Spinal cord (tissue), 10 donors: ENCODE measurements at places on chromosomes 4 and X. TPM values are rescaled to one million over a fixed set of nuclear protein-coding genes. Genes with fewer than 3 reads are reported as not detected.

Gene MAML3
- polyA plus RNA-seq = 11.0 TPM

Gene PHEX
- 0.62 TPM for polyA plus RNA-seq

Gene MAGED4
- polyA plus RNA-seq = 231 TPM

Gene STK32B
- polyA plus RNA-seq = 25.6 TPM

Gene SSX2
- polyA plus RNA-seq = not detected

Gene IL2RG
- polyA plus RNA-seq = 0.93 TPM

DNA sequence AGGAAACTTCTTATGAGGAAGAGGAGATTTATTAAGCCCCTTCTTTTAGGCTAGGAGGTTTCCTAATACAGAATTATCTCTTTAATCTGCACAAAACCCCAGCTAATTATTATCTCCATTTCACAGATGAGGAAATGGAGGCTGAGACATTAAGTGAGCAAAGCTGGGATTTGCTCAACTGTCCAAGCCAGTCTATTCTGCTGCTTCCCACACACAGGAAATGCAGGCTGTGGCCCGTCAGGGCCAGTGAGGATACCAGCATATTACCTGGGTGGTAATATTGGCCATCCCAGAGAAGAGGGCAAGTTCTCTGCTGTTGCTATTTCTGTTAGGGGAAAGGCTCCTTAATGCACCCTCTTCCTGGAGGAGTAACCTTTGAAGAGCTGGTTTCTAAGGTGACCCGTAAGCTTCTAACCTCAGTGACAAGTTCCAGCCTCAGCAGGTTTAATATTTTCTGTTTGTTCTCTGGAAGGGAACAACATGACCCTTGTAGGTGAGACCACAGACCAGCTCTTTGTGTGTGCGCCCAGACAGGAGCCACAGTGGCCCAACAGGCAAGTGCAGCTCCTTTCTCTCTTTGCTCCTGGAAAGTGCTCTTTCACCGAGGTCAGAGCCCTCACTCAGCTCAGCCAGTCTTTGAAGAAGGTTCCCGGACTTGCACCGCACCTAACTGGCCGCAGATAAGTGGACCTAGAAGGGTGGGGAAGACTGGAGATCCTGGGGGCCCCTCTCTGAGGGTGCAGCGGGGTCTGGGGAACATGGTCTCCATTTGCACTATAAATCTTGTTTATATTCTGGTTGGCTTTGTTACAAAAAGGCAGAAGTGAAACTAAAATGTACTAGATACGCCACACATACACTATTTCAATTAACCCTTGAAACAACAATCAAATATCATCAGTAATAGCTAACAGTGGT, 35.5 kb downstream of the TBC1D9 start:
- no peak for DNase-seq

DNA sequence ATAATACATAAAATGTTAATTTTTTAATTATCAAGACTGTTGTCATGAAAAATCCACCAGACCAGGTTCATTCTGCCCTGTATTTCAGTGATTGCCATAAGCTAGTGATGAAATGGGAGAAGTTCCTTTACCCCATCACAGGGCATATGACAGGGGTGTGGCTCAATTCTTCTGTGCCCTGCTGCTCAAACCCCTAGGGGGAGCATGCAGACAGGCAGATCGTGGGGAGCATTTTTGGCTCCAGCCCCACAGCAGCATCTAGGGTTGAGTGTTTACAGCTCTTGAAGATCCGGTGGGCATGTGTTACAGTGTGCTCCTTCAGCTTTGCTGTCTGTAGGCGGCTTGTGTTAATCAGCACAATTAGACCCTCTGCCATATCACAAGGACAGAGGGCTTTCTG, 700.7 kb downstream of the PCDH18 start:
- DNase-seq = no peak

DNA sequence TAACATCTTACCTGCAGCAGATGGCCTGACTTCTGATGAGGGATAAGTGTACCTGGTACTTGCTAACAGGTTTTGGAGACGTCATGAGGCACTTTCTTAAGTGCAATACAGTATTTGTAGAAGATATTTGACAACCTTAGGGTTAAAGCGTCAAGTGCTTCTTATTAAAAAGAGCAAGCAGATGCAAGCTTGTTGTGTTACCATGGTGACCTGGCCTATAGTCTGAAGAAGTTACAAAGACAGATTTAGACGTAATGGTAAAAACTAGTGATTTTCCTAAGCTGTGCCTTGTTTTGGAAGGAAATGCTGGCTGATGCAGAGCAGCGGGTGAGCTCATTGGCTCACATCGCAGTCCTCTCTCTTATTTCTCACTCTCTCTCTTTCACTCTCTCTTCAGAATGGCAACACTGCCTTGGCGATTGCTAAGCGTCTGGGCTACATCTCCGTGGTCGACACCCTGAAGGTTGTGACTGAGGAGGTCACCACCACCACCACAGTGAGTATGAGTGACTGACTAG, 243.6 kb downstream of the ANK2 start:
- DNase-seq = peak; percentile 63

- DNase-seq = no peak
These were observed 1072.8 kb downstream of the PDHA2 start for GRCh38 chr4:96912716-96913115.

- no peak for DNase-seq
These were observed 128.4 kb downstream of the REELD1 start for GRCh38 chr4:146342600-146343192.

DNA sequence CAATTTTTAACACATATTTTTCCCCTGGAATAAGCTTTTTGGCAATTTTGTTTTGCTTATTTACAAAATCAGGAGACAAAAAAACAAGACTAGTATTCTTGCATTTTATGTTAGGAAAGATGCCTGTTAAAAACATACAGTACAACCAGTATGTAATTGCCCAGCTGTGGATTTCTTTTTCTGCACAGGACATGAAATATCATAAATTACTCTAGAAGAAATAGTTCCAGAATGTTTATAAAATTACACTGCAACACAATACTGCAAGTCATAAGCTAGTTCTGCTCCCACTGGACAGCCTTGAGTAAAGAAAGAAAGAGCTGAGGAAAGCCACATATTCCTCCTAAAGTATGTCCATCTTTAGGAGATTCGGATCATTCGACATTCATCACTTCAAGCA, 133.5 kb downstream of the SCFD2 start:
- no peak for DNase-seq

DNA sequence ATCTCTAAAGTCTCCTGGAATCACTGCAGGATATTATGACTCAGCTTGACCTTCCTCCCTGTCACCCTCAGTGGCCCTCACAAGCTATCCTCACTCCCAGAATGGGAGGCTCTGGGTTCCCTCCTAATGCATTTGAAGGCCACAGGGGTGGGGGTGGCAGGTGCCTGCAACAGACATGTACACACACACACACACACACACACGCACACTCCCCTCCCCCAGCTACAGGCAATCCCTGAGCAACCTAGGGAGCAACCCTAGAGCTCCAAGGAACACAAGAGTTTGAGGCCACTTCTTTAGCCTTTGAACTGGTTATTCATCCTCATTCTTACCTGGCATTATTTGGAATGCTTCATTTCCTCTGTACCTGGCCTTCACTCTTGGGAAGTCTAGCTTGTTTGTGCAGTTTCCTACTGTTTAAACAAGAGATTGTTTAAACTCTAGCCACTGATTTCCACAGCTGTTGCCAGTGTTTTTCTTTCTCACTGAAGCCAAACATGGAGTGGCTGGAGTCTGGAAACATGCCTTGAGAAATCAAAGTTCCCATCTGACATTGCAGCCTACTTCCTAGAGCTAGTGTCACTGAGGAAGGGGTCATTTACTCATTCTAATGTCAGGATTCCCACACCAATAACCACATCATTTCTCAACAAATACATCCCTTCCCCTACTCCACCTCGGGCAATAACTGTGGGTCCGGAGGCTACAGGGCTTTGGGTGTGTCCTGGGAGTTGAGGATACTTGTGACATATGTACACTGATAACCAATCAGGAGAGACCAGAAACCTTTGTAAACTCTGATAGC, 37.7 kb downstream of the MAOA start:
- no peak for DNase-seq

DNA sequence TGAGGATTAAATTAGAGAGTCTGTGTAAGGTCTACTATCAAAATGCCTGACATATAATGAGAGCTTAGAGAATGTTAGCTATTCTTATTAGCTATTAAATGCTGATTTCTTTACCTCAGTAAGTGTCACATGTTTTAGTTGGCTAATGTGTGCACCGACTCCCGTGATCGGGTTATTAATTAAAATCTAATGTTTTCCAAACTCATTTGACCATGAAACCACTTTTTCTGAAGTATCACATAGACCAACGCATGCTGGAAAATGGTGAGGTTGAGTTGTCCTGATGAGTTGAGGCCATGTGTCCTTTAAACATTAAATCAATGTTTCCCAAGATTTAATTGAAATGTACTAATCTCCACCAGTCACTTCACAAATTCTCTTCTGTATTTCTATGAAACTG, 84.8 kb upstream of the C1QTNF7 start:
- DNase-seq = no peak

- DNase-seq = no peak
These were observed 123.5 kb downstream of the PTPN13 start for GRCh38 chr4:86717651-86718050.

- no peak for DNase-seq
These were observed 97.9 kb upstream of the EOLA2 start for GRCh38 chrX:150036181-150036580.

- no peak for DNase-seq
These were observed 156.0 kb downstream of the SH3KBP1 start for GRCh38 chrX:19731307-19731820.

DNA sequence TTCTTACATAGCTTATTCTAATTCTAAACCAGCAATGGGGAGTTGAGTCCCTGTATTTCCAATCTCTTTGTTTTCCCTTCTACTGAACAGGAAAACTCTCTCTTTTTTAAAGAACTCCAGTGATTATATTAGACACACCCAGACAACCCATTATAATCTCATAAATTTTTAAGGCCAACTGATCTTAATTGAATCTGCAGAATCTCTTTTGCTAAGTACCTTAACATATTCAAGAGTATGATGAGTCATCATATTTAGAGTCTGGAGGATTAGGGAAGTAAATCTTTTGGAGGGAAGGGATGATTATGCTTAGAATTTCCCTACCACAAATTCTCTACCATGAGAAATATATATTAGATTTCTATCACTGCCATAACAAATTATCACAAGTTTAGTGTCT, 705.1 kb downstream of the CENPC start:
- no peak for DNase-seq

GRCh38 chr4:71167083-71167482, 171.7 kb upstream of the SLC4A4 start:
- DNase-seq = no peak

DNA sequence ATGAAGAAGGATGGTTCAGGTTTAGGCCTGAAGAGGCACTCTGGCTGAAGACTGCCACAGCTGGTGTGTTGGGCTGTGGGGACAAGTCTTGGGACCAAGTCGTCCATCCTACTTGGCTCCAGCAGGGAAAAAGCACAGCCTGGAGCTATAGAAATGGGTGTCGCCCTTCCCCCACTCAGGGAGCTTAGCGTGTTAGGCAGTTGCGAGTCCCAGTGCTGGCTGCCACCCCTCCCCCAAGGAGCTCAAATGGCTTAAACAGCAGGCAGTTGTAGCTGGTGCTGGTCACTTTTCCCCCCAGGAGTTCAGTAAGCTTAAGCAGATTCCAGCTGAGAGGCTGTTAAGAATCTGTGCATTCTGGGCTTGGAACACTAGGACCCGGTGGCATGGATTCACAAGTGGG, 319.5 kb upstream of the POF1B start:
- no peak for DNase-seq

- DNase-seq = peak; percentile 84
These were observed 6.2 kb upstream of the IQSEC2 start for GRCh38 chrX:53287493-53288138.

DNA sequence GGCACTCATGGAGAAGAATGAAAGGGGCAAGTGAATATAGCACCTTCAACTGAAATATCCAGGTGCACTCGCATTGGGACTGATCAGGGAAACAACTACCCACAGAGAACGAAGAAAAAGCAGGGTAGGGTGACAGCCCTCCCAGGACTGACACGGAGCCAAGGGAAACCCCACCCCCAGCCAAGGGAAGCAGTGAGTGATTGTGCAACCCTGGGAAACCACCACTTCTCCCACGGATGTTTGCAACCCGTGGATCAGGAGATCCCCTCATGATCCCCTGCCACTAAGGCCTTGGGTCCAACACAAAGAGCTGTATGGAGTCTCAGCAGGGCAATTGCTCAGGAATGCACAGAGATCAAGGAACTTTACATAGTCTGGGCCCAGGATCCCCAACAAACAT, 158.5 kb upstream of the HCCS start:
- DNase-seq = no peak

DNA sequence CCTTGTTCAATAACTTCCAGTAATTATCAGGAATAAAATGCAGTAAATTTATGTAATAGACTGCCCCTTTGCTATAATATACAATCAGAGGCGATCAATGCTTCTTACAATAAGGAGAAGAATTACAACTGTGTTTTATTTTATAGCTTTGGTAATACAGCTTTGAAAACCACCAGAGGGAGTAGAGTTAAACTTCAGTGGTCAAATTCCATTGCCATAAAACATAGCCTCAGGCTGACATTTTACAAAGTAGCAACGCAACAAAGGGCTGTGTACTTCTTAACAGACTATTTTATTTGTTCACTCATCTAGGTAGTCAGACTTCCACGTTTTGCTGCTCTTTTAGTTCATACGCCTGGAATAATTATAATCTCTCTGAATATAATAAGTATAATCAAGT, 58.5 kb downstream of the TEX13C start:
- DNase-seq = no peak
